ENCODE measurements at places on chromosomes 2 and 18.

DNA sequence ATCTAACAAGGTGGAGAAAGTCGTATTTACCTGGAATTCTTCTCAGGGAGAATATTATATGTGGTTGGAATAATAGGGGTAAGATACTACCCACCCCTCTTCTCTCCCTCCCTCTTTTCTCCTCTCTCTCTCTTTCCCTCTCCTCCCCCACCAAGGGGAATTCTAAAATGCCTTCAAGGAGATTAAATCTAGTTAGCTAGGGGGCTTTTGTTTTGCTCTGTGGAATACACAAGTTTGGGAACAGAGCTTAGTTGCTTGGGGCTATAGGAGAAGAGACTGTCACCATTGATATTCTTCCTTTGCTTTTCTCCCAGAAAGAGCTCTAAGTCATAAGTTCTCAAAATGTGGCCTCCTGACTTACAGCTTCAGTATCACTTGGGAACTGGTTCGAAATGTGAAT is 34.5 kb downstream of the TAF1B start:
- no peak for DNase-seq

DNA sequence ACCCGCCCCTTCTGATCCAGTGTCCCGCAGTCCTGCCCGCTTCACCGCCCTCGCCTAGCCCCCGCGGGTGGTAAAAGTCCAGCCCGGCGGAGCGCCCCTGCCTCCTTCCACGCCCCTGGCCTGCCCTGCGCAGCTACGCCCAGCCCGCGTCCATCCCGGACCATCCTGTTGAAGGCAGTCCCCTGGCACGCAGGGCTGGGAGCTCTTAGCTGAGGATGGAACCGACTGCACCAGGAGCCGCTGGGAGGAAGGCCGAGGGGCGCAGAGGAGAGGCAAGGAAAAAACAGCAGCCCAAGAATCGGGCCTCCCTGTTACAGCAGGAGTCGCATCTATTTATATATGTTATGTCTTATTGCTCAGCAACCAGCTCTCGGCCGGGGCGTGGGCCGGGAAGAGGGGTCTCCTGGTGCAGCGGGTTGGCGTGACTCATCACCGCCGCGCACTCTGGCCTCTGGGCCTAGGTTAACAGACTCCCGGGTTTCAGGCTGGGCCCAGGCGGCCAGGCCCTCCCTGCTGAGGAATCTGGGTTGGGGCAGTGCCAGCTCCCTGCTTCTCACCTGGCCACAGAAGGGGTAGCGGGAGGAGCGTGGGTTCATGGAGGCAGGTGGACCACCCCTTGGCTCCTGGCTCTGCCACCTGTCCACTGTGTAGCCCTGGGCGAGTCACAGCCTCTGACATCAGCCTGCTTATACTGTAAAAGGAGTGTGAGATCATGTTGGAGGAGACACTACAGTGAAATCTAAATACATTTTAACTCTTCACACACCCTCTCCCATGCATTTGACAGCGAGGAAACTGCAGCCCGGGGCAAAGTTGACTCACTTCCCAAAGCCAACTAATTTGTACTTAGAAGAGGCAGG is 13.4 kb upstream of the MAP3K2 start:
- no peak for DNase-seq

GRCh38 chr18:80171054-80171872 is 62.2 kb downstream of the ADNP2 start:
- no peak for DNase-seq

DNA sequence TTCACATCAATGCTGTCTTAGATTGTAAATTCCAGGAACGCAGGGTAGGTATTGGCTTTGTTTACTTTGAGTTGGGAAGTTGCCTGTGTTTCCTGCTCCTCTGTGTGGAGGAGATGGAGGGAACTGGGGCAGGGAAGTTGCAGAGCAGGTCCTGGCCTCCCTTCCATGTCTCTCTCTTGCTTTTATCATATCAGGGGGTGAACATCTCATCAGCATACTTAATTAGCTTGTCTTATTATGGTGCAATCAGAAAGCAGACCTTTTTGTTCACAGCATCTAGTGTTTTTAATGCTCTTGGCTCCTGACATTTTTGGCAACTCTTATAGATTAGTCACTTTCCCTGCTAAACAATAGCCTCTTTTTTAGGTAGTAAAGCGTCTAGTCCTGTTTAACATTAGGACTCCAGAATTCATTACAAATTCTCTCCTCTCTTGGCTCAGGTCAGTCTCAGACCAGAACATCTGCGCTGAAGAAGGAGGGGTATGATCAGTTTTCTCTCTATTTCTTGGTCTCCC is 11.5 kb upstream of the DIPK1C start:
- DNase-seq: no peak

DNA sequence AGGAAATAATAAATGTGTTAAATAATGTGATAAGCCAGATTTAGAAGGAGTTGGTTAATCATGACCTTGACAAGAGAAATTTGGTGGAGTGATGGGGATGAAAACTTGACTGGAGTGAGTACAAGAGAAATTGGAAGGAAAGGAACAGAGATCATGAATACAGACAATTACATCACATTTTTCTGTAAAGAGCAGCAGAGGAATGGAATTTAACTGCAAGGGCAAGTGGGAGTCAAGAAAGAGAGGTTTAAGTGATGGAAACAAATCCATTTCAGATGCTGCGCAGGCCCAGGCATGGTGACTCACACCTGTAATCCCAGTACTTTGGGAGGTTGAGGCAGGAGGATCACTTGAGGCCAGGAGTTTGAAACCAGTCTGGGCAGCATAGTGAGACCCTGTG is 46.7 kb downstream of the ICA1L start:
- no peak for DNase-seq
